Astrocyte of the cerebellum (primary cell): ENCODE measurements at places on chromosomes 4 and X.
A peak's percentile ranks its signal among the peaks of the same experiment; 100 is the strongest.

DNA sequence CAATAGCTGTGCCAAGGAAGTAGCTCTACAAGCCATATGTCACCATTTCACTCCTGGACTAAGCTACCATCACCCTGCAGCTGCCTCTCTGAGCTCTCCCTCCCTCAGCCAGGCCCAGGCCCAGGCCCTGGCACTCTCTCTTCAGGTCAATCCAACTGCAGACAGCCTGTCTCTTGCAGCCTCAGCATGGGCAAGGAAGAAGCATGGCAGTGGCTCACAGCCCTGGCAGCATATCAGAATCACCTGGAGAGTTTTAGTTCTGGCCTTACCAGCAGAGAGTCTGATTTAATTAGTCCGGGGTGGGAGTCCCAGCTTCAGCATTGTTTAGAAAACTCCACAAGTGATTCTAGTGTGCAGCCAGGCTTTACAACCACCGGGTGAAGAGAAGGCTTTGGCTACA, 31.5 kb downstream of the NALF2 start:
- no peak for DNase-seq

- DNase-seq, result no peak
Measured at GRCh38 chr4:2276581-2277325, 14.8 kb upstream of the MXD4 start.

GRCh38 chrX:3286196-3286945, 60.1 kb downstream of the MXRA5 start:
- peak; percentile 82 for DNase-seq

DNA sequence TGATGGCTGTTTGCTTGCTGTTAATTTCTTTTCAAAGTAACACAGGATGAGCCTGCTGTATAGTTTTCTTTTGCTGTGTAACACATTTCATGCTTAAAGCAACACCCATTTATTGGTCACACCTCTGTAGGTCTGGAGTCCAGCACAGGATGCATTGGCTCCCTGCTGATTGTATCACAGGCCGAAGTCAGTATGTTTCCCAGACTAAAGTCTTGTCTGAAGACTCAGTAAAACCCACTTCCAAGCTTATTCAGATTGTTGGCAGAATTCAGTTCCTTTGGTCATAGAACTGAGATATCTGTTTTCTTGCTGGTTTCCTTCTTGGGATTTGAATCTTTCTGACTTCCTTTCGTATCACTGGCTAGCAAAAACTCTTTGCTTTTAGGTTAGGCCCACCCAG, 54.3 kb downstream of the LRP2BP start:
- DNase-seq, result no peak

DNA sequence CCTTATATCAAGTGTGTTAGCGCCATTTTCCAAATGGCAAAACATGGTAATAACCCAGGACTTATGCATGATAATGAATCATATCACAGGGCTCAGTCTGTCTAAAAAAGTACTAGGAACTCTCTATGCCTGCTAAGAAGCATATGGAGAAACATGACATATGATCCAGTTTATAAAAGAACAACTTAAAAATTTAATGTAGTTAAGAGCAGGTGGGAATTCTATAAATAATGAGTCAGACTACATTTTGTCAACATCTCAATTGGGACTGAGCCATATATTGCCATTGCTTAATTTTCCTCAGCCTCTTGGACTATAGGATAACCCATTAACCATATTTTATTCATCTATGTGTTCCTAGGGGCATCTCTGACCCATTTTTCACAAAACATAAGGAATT, 360.4 kb upstream of the AGA start:
- no peak for DNase-seq

DNA sequence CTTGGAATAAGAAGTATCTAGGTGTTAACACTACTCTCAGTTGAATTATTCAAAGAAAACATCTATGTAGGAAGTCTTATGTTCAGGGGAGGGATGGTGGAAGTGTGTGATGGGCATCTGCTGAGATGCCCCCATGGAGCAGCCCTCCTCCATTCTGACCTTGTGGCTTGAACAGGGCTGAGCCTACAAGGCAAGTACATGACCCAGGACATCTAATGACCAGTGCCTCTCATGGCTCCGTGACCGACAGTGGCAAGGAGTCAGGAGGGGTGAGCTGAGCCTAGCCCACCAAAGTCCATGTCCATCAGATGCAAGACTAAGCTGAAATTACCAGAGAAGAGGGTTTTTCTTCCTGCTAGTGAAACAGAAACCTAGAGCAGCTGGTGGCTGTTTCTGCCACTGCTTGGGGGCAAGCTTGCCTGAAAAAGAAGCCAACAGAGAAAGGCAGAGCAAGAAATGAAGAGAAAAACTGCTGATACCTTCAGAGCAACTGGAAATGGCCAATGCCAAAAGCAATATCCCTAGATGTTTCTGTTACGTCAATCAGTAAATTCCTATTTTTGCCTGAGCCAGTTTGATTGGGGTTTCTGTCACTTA, 113.5 kb downstream of the TSPAN5 start:
- DNase-seq, result no peak

- no peak for DNase-seq
Measured at GRCh38 chrX:126456136-126456535, 96.5 kb downstream of the DCAF12L1 start.

GRCh38 chr4:85113706-85114105, 147.2 kb upstream of the WDFY3 start:
- DNase-seq, result peak; percentile 42

- DNase-seq, result no peak
Measured at GRCh38 chrX:79366873-79367749, at the start of gene ITM2A. TSS of gene ITM2A (minus strand) at chrX:79367334. CDS start at chrX:79367215, 119 bp downstream.

- DNase-seq, result peak; percentile 94
Measured at GRCh38 chrX:153927922-153928760, 2.1 kb upstream of the ARHGAP4 start.

DNA sequence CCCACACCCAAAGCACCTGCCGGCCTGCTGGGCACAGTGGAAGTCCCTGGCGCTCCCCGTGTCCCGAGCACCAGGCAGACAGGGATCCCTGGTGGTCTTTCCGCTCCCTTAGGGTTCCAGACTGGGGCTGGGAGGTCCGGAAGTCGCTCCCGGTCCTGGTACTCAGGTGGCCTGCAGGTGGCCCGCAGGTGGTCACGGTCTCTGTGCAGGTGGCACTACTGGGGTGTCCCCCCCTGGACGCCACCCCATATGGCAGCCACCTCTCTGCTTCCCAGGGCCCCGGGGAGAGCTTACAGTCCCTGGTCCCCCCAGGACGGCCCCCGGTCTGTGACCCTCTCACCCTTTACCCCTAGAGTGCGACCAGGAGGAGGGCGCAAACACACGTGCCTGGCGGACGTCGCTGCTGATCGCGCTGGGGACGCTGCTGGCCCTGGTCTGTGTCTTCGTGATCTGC, 13.6 kb downstream of the SLC25A6 start:
- DNase-seq, result no peak

- DNase-seq, result no peak
Measured at GRCh38 chr4:126221282-126221681, 906.5 kb downstream of the FAT4 start.

DNA sequence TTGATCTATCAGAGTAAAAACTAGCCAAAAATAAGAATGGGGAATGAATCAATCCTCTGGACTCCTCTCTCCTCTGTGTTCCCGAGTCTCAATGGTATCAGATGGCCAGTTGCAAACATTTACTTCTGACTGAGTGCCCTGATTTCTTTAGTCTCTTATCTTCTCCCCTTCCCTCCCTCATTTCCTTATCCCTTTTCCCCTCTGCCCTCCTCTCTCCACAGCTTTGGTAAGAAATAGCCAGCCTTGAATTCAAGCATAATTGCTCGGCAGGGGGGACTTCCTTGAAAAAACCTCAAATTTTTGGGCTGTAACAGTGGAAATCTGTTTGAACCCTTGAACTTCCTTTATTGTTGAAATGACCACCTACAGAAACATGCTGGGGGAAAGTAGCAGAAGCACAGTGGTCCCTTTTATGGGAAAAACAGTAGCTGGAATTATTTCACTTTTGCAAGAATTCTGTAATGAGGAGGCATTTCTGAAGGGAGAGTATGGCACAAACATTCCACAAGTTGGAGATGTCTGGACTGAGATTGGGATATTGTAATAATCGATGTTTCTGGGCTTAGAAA, 40.3 kb downstream of the NHS start:
- DNase-seq, result peak; percentile 75
